ENCODE measurements at places on chromosomes 2 and 18. TPM values are rescaled to one million over a fixed set of nuclear protein-coding genes. Genes with fewer than 3 reads are reported as not detected.

DNA sequence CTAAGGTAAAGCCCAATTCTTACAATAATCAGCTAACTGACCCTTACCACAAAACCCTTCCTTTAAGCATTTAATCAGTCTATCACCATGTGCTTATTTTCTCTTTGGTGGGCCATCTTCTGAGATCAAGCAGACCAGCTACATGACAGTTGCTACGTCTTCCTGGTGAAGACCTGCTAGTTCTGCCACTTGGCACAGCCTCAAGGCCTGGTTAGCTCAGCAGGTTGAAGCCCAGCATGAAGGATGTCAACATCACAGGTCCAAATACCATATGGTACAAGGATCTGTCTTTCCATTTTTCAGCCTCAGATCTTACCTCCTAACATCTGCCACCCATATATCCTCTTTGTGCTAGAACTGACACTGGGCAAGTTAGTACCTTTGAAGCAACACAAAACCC lies 636.9 kb downstream of the LRP1B start:
- no peak for DNase-seq
- no peak overlapping the region for H3K4me3 ChIP-seq
- H3K4me1 ChIP-seq, result peaks cover 4% of the 10 kb centered on the region
- no peak overlapping the region for H3K27ac ChIP-seq

GRCh38 chr2:168715849-168716248 lies 86.6 kb upstream of the NOSTRIN start:
- H3K36me3 ChIP-seq, result no peaks in the 10 kb centered on the region
- no peak overlapping the region for H3K4me3 ChIP-seq
- no peaks in the 10 kb centered on the region for H3K4me1 ChIP-seq
- DNase-seq, result no peak
- no peaks in the 10 kb centered on the region for H3K27me3 ChIP-seq

Gene LYG1
- 1.2 TPM for total RNA-seq

GRCh38 chr2:70141212-70141901 lies 49.5 kb downstream of the C2orf42 start:
- peak; percentile 66 for DNase-seq
- peak overlapping the region; percentile 99 for H3K27ac ChIP-seq
- H3K27me3 ChIP-seq, result peaks cover 8% of the 10 kb centered on the region
- peak overlapping the region; percentile 95 for H3K4me3 ChIP-seq
- H3K4me1 ChIP-seq, result peaks cover 25% of the 10 kb centered on the region

Gene G6PC2
- total RNA-seq, result not detected

Gene KIAA2012
- not detected for total RNA-seq

DNA sequence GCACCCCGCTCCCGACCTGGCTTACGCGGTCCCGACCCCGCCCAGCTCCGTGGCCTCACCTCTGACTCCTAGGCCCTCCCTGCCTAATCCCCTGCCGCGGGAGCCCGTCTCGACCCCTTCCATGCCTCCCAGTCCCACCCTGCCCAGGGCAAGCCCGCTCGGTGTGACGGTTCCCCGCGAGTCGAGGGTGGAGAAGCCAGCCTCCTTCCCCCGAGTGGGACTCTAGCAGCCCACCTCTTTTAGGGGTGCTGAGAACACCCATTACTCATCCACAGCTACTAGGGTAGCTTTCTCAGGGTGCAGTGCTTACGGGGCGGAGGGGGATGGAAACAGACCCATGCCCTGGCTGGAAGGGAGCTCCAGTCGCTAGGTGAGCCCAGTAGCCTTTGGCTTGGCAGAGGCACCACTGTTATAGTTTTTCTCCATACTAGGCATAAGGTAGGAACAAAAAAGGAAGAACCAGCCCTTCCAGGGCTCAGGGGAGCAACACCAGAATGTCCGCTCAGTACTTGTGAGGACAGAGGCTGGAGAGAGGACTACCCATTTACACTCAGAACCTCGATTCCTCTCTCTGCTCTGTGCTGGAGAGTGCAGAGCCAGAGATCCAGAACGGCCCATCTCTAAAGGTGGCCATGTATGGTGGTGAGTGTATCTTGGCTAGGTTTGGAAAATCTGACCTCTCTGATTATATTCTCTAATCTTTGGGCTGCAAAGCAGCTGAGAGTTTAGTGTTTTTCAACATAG lies 606 bp downstream of the AGBL5 start:
- H3K27me3 ChIP-seq, result peaks cover 25% of the 10 kb centered on the region
- no peak for DNase-seq
- H3K4me3 ChIP-seq, result peak overlapping the region; percentile 87
- H3K36me3 ChIP-seq, result peaks cover 9% of the 10 kb centered on the region
- peaks cover 7% of the 10 kb centered on the region for H3K4me1 ChIP-seq

Gene SIX2
- total RNA-seq, result 0.56 TPM

- H3K36me3 ChIP-seq, result peaks cover 3% of the 10 kb centered on the region
- H3K27ac ChIP-seq, result no peak overlapping the region
These were observed 130.4 kb upstream of the PELI1 start for GRCh38 chr2:64274399-64275173.

- H3K4me3 ChIP-seq, result no peak overlapping the region
- H3K4me1 ChIP-seq, result peaks cover 5% of the 10 kb centered on the region
- H3K27ac ChIP-seq, result no peak overlapping the region
- no peak for DNase-seq
- H3K27me3 ChIP-seq, result peaks cover 3% of the 10 kb centered on the region
These were observed 63.6 kb downstream of the VSNL1 start for GRCh38 chr2:17604050-17604449.

DNA sequence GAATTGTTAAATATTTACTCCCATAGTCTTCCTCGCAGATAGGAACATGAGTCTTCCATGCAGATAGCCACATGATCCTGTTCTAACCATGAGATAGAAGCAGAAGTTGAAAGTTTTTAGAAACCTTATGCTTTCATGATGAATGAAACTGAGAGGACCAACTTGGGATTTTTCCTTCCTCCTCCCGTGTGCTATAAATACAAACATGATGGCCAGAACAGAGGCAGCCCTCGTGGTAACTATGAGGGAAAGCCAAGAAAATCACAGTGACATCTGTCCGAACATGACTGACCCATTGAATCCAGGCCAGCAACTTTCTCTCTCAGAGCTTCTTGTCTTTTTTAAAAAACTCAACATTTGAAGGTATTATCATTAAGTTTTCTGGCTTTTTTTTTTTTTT lies 78.5 kb downstream of the ACAA2 start:
- H3K4me1 ChIP-seq, result peaks cover 6% of the 10 kb centered on the region
- no peak for DNase-seq
- no peak overlapping the region for H3K4me3 ChIP-seq
- peaks cover 6% of the 10 kb centered on the region for H3K36me3 ChIP-seq

DNA sequence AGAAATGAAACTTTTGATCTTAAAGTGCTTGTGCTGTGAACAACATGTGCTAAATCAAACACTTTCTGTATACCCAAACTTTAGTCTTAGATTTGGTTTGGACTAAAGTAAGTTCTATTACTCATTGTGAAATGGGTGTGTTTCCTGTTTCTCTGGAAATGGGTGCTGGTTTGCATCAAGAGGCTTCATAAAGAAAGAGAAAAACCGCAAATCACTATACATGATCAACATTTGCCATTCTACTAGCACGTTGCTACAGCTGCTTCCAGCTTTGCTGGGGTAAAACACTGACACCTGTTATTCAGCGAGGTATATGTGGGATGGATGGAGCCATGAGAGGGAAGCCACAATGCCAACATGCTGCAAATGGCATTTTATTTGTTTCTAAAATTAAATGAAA lies 547.0 kb upstream of the ACVR2A start:
- no peak overlapping the region for H3K4me3 ChIP-seq
- H3K27me3 ChIP-seq, result no peaks in the 10 kb centered on the region
- H3K27ac ChIP-seq, result no peak overlapping the region

DNA sequence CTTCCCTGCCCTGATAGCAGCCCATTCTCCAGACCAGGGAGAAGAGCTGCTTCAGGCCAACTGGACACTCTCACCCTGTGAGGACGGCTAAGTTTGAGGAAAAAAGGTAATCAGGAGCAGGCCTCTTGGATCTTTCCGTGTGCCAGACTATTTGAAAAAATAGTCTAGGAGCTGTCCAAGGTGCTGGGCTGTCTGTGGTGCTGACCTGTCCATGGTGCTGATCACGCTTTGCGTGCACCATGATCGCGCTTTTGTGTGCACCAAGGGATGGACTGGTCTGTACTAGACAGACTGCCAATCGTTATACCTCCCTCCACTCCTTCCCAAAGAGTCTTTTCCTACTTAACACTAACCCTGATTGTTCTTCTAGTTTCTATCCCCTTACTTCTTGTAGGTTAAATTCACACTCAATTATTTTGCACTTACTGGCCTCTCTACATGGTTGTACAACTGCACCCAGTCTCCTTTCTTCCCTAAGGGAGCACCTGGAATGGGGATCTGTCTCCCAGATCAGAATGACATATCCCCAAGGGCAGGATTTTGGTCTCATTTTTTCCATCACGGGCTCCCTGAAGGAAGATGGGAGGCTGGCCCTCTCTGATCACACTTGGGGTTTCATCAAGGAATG lies 295.4 kb downstream of the CELF4 start:
- DNase-seq, result no peak
- peaks cover 10% of the 10 kb centered on the region for H3K36me3 ChIP-seq
- no peak overlapping the region for H3K4me3 ChIP-seq
- H3K27ac ChIP-seq, result no peak overlapping the region

Gene GAD1
- total RNA-seq, result 0.44 TPM

DNA sequence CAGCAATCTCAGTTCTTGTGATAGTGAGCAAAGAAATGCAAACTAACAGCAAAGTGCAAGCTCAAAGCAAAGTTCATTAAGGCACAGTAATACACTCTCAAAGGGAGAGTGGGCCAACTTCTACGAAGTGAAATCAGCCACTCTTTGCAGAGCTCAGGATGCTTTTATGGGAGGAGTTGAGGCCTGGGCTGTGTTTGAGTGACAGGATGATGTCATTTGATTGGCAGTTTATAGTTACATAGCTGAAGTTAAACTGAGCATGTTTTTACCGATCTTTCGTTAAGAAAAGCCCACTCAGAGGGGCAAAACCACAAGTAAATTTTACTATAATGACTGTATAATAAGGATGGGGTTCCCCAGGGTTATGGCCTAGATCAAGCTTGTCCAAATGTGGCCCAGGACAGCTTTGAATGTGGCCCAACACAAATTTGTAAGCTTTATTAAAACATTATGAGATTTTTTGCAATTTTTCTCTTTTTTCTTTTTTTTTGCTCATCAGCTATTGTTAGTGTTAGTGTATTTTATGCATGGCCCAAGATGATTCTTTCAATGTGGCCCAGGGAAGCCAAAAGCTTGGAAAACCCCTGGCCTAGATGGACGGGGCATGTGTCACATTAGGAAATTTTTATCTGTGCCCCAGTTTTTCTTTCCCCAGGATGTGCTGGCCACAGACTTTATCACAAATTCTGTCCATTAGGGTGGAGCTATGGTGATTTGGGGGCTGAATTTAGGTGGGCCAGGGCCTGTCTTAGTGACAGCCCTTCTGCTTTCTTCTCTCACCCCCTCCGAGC lies 8.3 kb upstream of the DNAH7 start:
- H3K27ac ChIP-seq, result no peak overlapping the region
- no peaks in the 10 kb centered on the region for H3K4me1 ChIP-seq
- H3K4me3 ChIP-seq, result no peak overlapping the region
- no peak for DNase-seq

Gene FZD7
- total RNA-seq, result 19.0 TPM

DNA sequence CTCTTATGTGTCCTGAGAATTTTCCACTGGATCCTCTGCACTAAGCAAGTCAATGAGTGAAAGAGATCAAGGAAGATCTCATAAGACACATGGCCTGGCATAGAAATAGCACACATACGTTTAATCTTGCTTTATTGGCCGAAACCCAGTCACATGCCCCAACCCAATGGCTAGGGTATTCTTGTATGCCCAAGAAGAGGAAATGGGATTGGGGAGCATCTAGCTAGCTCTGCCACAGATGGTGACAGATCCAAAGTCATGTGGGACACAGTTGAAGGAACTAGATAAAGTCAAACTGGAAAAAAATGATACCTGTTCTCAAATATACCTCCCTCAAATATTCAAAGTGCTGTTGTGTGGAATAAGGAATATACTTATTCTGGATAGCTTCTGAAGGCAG lies 74.7 kb downstream of the CD28 start:
- H3K36me3 ChIP-seq, result peaks cover 3% of the 10 kb centered on the region
- DNase-seq, result no peak
- H3K27me3 ChIP-seq, result no peaks in the 10 kb centered on the region
- peaks cover 5% of the 10 kb centered on the region for H3K4me1 ChIP-seq
- no peak overlapping the region for H3K4me3 ChIP-seq

GRCh38 chr2:126749537-126749936 lies 93.6 kb downstream of the GYPC start:
- DNase-seq, result no peak
- no peaks in the 10 kb centered on the region for H3K4me1 ChIP-seq
- H3K36me3 ChIP-seq, result no peaks in the 10 kb centered on the region
- no peak overlapping the region for H3K4me3 ChIP-seq
- H3K27ac ChIP-seq, result no peak overlapping the region

Gene SERPINB3
- total RNA-seq, result not detected

- H3K4me1 ChIP-seq, result peaks cover 8% of the 10 kb centered on the region
- no peaks in the 10 kb centered on the region for H3K36me3 ChIP-seq
- peaks cover 21% of the 10 kb centered on the region for H3K27me3 ChIP-seq
- H3K4me3 ChIP-seq, result no peak overlapping the region
These were observed 22.0 kb downstream of the GPC1 start for GRCh38 chr2:240457223-240458043.

GRCh38 chr18:25463726-25464125 lies 111.8 kb upstream of the ZNF521 start:
- H3K36me3 ChIP-seq, result no peaks in the 10 kb centered on the region
- H3K27me3 ChIP-seq, result peaks cover 3% of the 10 kb centered on the region
- no peak overlapping the region for H3K27ac ChIP-seq
- no peak overlapping the region for H3K4me3 ChIP-seq

GRCh38 chr2:26466662-26467310 lies 11.1 kb downstream of the OTOF start:
- H3K4me1 ChIP-seq, result peaks cover 5% of the 10 kb centered on the region
- peaks cover 4% of the 10 kb centered on the region for H3K27me3 ChIP-seq
- no peak overlapping the region for H3K4me3 ChIP-seq
- no peak overlapping the region for H3K27ac ChIP-seq

DNA sequence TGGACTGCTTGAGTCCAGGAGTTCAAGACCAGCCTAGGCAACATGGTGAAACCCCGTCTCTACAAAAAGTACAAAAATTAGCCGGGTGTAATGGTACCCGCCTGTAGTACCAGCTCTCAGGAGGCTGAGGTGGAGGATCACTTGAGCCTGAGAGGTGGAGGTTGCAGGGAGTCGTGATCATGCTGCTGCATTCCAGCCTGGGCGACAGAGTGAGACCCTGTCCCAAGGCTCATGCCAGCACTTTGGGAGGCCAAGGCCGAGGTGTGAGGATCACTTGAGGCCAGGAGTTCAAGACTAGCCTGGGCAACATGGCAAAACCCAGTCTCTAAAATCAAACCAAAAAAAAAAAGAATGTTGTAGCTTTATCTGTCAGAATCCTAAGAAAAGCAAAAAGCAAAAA lies 25.4 kb downstream of the SMC6 start:
- peaks cover 1% of the 10 kb centered on the region for H3K27me3 ChIP-seq
- H3K4me1 ChIP-seq, result peaks cover 4% of the 10 kb centered on the region
- H3K4me3 ChIP-seq, result no peak overlapping the region
- H3K27ac ChIP-seq, result no peak overlapping the region
- DNase-seq, result no peak

Gene SP100
- total RNA-seq, result not detected

Gene ARHGEF33
- total RNA-seq, result 1.1 TPM

GRCh38 chr2:80073134-80073561 lies 231.4 kb downstream of the LRRTM1 start:
- peaks cover 29% of the 10 kb centered on the region for H3K4me1 ChIP-seq
- DNase-seq, result peak; percentile 50
- H3K27me3 ChIP-seq, result peaks cover 2% of the 10 kb centered on the region
- H3K4me3 ChIP-seq, result peak overlapping the region; percentile 2
- peak overlapping the region; percentile 54 for H3K27ac ChIP-seq
- H3K36me3 ChIP-seq, result no peaks in the 10 kb centered on the region

Gene RESP18
- total RNA-seq, result not detected

All from glutamatergic neuron (in vitro differentiated cells).